ENCODE measurements at places on chromosomes 12 and 14.

DNA sequence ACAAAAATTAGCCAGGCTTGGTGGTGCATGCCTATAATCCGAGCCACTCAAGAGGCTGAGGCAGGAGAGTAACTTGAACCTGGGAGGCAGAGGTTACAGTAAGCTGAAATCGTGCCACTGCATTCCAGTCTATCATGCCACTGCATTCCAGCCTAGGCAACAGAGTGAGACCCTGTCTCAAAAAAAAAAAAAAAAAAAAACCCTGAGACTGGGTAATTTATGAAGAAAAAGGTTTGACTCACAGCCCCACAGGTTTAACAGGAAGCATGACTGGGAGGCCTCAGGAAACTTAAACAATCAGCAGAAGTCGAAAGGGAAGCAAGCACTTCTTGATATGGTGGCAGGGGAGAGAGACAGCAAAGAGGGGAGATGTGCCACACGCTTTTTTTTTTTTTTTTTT lies 123.2 kb downstream of the GXYLT1 start:
- DNase-seq: no peak

DNA sequence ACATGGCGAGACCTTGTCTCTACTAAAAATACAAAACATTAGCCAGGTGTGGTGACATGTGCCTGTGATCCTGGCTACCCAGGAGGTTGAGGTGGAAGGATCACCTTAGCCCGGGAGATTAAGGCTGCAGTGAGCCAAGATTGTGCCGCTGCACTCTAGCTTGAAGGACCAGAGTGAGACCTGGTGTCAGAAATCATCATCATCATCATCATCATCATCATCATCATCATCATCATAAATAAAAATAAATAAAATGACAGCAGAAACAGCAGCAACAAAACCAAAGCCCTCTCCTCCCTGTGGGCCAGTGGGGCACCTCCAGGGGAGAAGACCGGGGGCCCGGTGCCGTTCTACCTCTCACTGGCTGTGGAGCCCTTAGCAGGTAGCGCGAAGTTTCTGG lies 281.9 kb upstream of the CRY1 start:
- no peak for DNase-seq

DNA sequence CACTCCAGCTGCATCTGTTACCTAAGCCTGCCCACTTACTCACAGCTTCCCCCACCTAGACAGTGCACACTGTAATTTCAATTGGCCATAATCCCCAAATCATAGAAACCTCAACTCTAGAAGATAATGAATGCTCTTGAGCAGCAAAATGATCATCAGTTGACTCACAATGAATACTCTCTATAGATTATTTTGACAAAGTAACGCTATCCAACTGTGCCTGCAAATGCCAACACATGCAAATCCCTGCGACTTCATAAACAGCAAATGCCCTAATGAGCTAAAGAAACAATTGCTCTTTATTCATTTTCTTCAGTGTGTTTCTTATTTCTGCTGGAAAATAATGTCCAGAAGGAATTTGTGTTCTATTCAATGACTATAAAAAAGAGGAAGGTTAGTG lies 319.5 kb downstream of the PAWR start:
- DNase-seq: no peak

- DNase-seq: no peak
Measured at GRCh38 chr14:68215629-68216028, 396.1 kb downstream of the RAD51B start.

- DNase-seq: no peak
Measured at GRCh38 chr14:68173227-68173972, 353.8 kb downstream of the RAD51B start.

- DNase-seq: no peak
Measured at GRCh38 chr14:70084226-70084625, 104.5 kb downstream of the SLC8A3 start.

Data from stimulated activated effector memory CD8-positive, alpha-beta T cell treated with anti-CD3 and anti-CD28 coated beads, Interleukin-12 subunit alpha, Interleukin-12 subunit beta, amount 100 ng/mL, for 72 hours (primary cell).